ENCODE measurements at places on chromosomes 13 and 19.

GRCh38 chr13:34003656-34004055 is 185.7 kb downstream of the RFC3 start:
- no peak for DNase-seq

DNA sequence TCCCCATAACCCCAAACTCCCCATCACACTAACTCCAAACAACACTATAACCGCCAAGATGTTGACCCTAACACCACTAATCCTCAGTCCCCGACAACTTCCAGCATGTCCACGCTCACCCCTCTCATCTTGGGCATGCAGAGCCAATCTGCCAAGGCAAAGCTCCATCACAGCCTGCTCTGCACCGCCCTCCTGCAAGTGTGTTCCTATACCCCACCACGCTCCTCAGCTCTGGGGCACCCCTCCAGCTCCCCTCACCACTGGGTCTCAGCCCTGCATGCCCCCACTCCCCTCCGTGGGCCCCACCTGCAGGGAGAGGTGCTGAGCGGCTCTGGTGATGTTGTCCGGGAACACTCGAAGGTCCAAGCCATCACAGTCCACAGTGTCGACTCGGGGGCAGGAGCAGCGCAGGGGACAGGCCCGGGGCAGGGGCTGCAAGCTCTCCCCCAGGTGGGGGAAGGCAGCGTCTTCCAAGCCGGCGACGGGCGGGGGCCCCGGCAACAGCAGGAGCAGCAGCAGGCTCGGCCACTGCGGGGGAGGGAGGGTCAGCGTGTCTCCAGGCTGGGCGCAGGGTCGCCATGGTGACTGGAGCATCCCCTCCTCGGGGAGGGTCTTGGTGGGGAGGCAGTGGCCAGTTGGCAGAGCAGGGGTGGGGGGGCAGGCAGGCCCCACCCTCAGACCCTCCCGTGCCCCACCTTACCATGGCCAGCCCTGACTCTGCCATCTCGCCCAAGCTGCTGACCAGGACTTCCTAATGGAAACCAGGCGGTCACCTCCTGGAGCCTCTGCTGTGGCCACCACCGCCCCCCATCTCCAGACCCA is 527 bp downstream of the PODNL1 start:
- DNase-seq, result no peak

DNA sequence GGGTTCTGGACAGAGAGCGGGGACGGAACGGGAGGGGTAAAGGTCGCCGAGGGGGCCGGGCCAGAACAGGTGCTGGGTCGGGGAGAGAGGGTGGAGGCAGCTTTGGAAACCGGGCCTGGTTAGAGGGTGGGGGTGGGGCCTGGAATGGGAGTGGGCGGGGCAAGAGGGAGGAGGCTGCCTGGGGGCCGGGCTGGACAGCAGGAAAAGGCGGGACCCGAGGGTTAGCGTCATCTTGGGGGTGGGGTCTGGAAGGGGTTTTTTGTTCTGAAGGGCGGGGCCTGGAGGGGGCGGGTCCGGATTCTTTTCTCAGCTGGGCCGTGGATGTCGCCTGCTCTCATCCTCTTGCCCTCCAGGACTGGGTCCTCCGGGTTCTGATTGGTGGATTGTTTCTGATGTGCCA is 4.3 kb upstream of the ZNF813 start:
- no peak for DNase-seq

DNA sequence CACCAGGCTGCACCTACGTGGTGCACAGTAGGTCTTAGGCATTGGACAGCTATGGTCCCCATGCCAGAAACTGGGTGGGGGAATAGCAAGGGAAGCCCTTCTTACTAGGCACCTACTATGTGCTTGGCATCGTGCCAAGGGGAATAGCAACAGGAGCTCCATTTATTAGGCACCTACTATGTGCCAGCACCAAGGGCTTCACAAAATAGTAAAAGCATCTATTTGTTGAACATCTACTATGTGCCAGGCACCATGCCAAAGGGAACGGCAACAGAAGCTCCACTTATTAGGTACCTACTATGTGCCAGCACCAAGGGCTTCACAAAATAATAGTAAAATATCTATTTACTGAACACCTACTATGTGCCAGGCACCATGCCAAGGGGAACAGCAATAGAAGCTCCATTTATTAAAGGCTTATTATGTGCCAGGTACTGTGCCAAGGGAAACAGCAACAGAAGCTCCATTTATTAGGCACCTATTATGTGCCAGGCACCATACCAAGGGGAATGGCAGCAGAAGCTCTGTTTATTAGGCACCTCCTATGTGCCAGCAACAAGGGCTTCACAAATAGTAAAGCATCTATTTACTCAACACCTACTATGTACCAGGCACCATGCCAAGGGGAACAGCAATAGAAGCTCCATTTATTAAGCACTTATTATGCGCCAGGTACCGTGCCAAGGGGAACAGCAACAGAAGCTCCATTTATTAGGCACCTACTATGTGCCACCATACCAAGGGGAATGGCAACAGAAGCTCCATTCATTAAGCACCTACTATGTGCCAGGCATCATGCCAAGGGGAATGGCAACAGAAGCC is 108.5 kb downstream of the PTPRS start:
- no peak for DNase-seq

DNA sequence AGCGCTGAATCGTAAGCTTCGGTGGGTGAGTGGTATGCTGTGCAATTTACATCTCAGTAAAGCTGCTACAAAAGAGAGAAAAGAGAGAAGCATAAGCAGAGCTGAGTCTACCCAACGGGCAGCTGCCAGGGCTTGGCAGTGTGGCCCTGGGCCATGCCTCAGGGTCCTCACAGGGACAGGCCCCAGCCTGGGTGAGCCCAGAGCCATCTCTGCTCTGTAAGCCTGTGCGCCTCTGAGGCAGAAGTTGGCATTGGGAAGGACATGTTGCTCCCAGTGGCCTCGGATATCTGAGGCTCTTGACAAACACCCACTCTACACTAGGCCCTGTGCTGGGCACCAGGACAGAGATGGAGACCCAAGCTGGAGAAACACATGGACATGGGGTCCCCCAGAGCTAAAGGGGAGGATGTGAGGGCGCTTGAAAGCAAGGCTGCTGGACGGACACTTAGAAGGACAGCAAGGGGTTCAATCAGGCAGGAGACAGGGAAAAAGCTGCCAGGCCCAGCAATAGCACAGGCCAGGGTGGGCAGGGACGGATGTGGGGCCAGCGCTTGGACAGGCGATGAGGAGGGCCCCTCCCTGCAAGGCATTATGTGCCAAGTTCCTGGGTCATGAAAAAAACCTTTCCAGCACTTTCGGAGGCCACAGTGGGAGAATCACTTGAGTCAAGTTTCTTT is 14.7 kb downstream of the PPP6R1 start:
- no peak for DNase-seq

DNA sequence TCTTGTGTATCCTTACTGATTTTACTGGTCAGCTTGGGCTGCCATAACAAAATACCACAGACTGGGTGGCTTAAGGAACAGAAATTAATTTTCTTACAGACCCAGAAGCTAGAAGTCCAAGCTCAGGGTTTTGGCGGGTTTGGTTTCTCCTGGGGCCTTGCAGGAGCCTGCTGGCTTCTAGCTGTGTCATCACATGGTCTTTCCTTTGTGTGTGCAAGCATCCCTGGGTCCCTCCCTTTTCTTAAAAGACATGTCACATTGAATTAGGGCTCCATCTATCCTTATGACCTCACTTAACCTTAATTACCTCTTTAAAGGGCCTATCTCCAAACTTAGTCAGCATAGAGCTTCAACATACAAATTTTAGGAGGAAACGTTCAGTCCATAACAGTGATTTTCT is 23.4 kb downstream of the UBAC2 start:
- DNase-seq, result no peak

- no peak for DNase-seq
These were observed 5.7 kb downstream of the OPA3 start for GRCh38 chr19:45578861-45579260.

GRCh38 chr19:19276851-19277250 is 3.8 kb upstream of the TM6SF2 start:
- DNase-seq, result no peak

- DNase-seq, result peak; percentile 24
These were observed 8.5 kb downstream of the CDX2 start for GRCh38 chr13:27960362-27961226.

- no peak for DNase-seq
These were observed 2.5 kb upstream of the PRAM1 start for GRCh38 chr19:8504919-8505318.

- no peak for DNase-seq
These were observed 9.1 kb upstream of the OLFM2 start for GRCh38 chr19:9945319-9945966.

GRCh38 chr13:44407379-44407778 is 33.8 kb downstream of the SERP2 start:
- DNase-seq, result no peak

GRCh38 chr19:48896191-48896720 is 2.3 kb downstream of the TULP2 start:
- no peak for DNase-seq

DNA sequence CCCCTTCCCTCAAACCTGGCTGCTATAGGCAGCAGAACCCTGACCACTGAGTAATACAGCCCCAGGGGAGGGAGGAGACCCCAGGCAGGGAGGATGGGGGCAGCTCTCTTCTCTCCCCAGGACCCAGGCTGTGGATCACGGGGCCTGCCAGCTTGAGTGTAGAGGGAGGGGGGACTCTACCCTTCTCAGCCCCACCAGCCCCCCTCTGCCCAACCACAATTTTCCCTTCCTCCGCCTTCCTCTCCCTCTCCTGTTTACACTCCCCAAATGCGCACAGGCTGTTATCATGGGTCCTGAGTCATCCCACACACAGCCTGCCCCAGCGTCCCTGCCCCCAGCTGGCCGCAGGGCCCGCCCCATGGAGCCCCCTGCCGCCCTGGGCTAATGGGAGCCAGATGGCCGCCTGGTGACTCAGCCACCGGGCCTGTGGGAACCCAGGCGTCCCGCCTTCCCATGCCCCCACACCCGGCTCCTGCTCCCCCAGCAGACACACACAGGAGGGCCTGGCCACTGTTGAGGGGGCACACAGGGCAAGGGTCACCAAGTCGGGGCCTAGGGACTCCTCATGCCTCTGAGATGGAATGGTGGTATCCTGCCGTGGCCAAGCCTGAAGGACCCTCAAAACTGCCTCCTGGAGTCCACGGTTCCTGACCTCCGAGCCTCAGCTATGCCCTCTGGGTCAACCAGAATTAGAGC is 13.6 kb downstream of the CCDC97 start:
- DNase-seq, result peak; percentile 71

GRCh38 chr13:81031996-81032395 is 691.1 kb upstream of the SPRY2 start:
- DNase-seq, result no peak

DNA sequence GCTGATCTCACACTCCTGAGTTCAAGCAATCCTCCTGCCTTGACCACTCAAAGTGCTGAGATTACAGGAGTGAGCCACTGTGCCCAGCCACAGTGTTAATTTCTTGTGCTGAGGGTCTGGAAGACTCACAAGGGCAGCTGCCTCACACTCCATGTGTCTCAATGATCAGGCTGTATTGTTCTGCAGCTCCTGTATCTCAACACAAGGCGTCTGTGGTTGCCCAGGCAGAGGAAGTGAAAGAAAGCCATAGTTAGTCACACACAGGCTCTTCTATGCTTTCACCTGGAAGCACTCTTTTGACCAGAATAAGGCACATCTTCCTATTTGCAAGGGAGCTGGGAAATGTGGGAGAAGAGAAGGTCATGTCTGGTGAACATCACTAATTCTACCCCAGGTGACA is 107.3 kb upstream of the ZNF507 start:
- no peak for DNase-seq

GRCh38 chr19:34278783-34279182 is 24.4 kb downstream of the GARRE1 start:
- DNase-seq, result no peak

DNA sequence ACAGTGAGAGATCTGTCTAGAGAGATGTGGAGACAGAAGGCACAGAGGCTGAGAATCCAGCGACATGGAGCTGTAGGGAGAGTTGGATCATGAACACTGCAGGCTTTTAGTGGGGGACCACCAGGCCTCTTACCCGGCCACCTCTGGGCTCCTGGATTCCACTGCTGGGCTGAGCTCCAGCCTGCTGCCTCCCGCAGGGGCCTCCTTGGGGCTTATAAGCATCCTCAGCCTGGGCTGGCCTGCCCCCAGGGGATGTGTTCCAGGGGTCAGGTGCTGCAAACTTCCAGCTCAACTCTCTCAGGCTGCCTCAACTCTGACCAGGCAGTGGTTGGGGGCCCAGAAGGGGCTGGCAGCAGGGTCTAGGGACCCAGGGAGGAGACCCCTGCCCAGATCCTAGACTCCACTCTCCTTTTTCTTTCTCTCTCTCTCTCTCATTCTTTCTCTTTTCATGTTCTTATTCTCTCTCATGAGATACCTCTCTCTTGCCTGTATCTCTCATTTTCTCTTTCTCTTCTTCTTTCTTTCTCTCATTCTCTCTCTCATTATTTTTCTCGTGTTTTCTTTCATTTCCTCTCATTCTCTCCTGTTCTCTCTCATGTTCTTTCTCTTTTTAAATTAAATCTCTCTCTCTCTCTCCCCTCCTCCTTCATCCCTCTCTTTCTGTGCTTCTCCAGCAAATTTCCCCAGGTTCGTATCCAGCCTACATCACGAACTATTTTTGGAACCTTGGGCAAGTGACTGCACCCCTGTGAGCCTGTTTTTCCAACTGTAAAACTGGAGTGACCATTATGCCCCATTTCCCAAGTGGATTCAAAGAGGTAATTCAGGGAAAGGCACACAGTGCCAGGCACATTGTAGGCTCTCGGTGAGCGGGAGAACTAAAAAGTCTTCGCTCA is at the start of gene KLK4:
KLK4 (minus strand) TSS at position 190 of the 896 bp plus-strand sequence. CDS start 657 bp downstream, outside the sequence.
- no peak for DNase-seq

- DNase-seq, result no peak
These were observed at the start of gene FUT3 for GRCh38 chr19:5851302-5851701. TSS of gene FUT3 (minus strand) at chr19:5851449.

DNA sequence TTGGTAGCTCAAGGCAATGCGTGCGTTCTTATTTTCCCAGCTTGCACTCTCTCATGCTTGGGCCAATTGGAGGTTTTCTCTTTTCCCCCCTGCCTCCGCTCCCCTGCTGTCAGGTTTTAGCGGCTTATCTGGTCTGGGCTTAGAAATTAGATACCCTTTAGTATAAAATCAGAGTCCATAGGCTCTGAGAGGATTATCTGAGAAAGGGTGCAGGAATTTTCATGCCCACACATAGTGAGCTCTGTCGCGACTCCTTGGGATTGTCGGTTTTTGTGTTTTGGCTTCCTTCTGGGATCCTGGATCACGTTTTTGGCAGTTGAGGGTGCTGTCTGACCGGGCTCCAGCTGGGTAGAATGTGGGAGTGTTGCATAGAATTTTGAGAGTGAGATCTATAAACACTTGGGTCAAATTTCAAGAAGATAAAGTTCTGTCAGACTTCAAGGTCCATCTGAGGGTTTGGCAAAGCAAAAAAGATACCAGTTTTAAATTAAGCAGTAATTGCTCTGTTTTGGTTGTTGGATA is 12.4 kb downstream of the CHAF1A start:
- DNase-seq, result no peak

- peak; percentile 44 for DNase-seq
These were observed 65.2 kb downstream of the MICU2 start for GRCh38 chr13:21538753-21539152.

- no peak for DNase-seq
These were observed 1.7 kb upstream of the WBP4 start for GRCh38 chr13:41059456-41060081.

- DNase-seq, result no peak
These were observed 21.4 kb downstream of the ACOD1 start for GRCh38 chr13:76969488-76970365.
